IPS DF 19.7 (cell line): ENCODE measurements at places on chromosomes 3 and 15.

DNA sequence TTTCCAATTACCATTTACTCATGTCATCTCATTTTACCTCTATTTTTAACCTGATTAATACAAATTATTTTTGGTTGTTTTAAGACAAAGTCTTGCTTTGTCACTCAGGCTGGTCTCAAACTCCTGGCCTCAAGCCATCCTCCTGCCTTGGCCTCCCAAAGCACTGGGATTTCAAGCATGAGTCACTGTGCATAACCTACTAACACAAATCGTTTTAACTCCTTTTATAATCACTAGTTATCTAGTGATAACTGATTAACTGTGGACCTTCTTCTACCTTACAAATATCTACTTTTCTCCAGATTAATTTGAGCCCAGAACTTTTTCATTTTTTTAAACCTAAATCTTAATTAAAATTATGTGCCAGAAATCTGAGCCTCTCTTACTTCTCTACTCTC lies 4.6 kb downstream of the ATP13A3 start:
- no peak for DNase-seq

- no peak for DNase-seq
Observed at GRCh38 chr3:535566-536416, 339.2 kb downstream of the CHL1 start.

DNA sequence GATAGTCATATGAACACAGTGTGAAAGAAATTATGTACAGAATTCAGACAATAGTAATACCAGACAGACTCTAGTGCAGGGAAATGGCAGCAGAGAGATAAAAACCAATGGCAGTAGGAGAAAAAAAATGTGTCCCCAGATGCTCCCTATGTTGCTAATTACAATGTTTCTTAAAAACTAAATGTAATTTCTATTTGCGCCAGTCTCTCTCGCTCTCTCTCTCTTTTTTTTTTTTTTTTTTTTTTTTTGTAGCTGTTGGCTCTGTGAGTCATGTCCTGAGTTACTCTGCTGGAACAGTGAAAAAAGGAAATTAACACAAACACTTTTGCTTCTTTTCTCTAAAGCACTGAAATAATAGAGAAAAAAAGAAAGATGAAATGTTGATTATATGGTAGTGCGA lies 871.9 kb downstream of the GBE1 start:
- DNase-seq: no peak

DNA sequence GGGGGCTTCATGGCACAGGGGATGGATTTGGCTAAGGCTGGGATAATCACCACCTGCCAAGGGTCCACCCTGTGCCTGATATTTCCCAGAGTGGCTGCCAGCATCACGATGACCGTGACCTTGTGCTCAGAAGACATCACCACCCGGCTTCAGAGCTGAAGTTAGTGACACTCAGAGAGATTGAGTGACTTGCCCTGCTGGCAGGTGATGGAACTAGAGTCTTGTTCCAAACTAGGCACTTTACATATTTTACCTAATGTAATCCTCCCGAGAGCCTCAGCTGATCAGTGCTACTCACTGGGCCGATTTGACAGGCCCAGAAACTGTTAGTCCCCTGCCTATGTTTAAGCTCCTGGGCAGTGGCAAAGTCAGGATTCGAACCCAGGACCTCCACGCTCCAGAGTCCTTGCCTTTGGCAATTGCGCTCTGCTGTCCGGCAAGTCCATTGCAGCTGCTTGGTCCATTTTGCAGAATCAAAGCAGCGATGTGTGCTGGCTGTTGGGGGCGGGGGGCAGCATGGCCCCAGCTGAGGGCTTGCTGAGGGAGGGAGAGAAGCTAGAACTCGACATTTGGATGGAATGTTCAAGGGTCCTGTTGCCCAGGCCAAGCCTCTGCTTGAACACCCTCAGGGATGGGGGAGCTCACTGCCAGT lies 74.8 kb upstream of the GATA2 start:
- DNase-seq: no peak

DNA sequence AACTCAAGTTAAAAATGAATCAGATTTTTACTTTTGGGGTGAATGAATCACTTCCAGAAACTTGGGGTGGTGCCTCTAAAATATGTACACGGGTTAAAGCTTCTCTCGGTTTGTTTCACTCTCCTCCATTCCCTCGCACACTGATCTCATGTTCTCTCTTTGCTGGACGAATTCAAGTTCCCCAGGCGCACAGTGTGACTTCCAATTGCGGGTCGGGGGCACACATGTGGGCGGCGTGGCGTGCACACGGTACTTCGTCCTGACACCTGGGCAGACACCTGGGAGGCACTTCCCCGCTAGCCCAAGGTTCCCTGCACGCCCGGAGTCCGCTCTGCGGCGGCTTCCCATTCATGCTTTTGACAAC lies 692 bp downstream of the SCAANT1 start:
- DNase-seq: no peak

- DNase-seq: no peak
Observed at GRCh38 chr15:99279290-99279689, 28.0 kb downstream of the LRRC28 start.
